ENCODE measurements at places on chromosomes 4 and X.

DNA sequence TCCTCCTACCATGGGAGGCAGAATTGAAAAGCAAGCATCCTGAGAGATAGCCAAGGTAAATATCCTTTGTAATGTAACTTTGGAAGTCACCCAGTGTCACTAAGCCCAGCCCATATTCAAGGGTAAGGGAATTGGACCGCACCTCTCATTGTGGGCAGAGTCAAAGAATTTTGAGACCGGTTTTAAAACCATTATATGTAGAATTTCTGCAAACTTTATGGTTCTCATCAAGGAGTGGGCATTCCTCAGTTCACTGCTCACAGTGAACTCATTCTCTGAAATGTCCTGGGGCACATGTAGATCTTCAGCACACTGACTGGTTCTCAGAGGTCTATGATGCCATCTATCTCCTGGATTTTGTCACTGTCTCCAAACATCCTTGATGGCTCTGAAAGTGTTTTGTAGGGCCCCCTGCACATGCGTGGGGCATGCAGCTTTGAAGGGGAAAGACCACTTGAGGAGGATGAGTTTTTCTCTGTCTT, 35.3 kb upstream of the CHRNA9 start:
- DNase-seq, result no peak

GRCh38 chr4:18931643-18932377, 910.3 kb upstream of the LCORL start:
- no peak for DNase-seq

- no peak for DNase-seq
Measured at GRCh38 chr4:2443956-2444740, 24.8 kb upstream of the RNF4 start.

DNA sequence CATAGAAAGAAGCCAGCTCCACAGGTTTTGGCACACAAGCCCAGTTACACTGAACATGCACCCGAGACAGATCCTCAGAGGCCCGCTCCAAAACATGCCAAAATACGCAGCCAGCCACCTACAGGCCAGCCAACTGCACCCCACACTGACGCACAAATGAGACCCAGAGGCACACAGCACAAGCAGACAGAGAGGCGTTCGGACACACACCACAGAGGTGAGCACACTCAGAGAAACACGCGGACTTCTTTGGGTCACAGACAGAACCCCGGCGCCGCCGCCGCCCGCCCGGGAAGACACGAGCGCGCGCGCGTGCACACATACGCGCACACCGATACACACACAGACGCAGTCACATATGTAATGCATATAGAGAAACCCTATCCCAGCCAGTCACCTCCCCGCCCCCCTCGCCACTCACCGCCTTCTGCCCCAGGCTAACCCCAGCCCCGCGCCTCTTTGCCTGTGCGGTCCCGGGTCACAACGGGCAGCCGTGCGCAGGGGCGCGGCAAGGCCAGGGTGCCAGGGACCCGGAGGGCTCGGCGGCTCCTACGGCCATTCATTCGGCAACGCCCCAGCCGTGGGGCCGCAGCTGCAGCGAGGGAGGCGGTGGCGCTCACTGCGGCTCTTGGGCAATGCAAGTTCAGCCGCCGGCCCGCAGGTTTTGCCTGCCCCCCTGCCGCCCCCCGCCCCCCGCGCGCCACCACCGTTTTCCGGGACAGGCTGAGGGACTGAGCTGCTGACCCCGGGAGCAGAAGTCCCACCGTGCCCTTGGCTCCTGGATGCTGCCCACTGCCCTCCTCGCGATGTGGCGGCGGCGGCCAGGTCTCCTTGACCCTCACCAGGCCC, 553 bp downstream of the SEPTIN6 start:
- DNase-seq, result peak; percentile 3

DNA sequence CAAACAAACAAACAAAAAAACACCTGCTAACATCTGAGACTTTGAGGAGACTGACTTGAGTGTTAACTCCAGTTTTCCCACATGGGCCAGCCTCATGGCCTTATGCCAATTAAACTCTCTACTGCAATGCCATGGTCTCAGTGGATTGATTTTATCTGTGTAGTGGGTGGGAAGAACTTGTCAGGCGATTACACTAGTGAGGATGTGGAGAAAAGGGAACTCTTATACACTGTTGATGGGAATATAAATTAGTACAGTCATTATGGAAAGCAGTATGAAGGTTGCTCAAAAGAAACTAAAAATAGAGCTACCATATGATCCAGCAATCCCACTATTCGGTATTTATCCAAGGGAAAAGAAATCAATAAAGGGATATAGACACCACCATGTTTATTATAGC, 12.8 kb upstream of the XIAP start:
- DNase-seq, result no peak

- DNase-seq, result no peak
Measured at GRCh38 chrX:151790481-151791160, 56.1 kb downstream of the CNGA2 start.

DNA sequence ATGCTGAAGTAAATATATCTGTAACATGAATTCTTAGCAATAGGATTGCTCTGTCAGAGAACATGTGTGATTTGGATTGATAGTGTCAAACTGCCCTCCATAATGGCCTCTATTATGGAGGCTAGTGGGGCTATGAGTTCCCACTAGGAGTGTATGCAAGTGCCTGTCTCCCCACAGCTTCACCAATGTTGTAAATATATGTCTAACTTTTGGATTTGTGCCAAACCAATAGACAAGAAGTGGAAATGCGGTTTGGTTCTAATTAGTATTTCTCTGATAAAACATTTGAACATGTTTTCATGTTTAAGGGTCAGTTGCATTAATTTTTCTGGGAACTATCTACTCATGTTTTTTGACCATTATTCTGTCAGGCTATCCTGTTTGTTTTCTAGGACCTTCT, 28.1 kb downstream of the GPAT3 start:
- DNase-seq, result no peak

GRCh38 chrX:130975947-130976346, 72.9 kb upstream of the ENOX2 start:
- no peak for DNase-seq

GRCh38 chrX:65838674-65839073, 171.2 kb downstream of the MSN start:
- DNase-seq, result no peak

GRCh38 chr4:177938226-177938625, 496.0 kb upstream of the AGA start:
- DNase-seq, result no peak

- no peak for DNase-seq
Measured at GRCh38 chr4:76624931-76625715, 190.1 kb downstream of the SHROOM3 start.

DNA sequence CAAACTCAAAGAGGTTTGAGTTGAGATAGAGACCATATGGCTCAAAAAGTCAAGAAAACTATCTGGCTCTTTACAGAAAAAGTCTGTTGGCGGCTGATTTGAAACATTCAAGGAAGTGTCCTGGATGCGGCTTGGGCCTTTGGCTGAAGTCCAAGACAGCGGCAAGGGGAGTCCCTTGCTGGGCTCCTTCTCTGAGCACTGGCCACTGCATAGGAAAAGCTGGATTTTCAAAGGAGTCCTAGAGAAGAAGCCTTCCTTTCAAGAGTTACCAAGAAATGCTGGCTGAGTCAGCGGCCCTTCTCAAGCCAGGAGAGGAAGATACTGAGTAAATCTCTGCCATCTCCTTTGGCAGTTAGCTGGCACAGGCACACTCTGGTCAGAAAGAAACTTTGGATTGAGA, 12.1 kb downstream of the APLN start:
- no peak for DNase-seq

GRCh38 chr4:180281724-180282123, 1961.5 kb upstream of the TENM3 start:
- no peak for DNase-seq

DNA sequence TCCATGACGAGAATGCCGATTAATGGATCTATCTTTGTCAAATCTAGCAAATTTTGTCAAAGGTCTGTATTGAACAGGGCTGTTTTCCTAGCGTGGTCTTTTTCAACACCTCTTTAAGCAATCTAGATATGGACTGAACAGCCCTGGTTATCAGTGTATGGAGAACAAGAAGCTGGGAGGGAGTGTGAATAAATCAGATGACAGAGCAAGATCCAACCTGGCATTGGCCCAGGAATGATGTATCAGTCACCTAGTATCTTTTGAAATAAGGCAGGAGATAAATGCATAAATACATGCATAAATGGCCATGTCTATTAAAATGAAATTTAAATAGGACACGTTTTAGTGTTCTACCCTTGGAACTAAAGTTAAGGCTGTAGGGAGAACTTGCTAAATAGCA, 15.7 kb upstream of the AP1S2 start:
- no peak for DNase-seq

- DNase-seq, result no peak
Measured at GRCh38 chrX:27522500-27522899, 59.4 kb upstream of the PPP4R3C start.

DNA sequence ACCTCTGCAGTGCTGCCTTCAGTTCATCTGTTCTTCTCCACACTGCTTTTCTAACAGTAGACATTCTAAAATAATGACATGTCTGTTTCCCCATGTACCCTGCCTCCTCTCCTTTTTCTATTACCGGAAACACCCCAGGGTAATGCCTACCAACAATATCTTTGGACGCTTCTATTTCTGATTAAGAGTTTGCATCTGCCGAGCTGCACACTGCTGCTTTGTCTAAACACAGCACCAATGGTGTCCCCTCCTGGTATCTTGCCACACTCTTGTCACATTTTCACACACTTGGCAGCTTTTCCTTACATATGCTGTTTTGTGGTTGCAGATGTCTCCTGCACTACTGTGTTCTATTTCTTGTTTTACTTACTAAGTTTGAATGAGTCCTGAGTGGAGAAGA, 288.8 kb downstream of the GRIA2 start:
- DNase-seq, result no peak

- peak; percentile 78 for DNase-seq
Measured at GRCh38 chrX:31499109-31499508, 427.3 kb upstream of the FTHL17 start.

DNA sequence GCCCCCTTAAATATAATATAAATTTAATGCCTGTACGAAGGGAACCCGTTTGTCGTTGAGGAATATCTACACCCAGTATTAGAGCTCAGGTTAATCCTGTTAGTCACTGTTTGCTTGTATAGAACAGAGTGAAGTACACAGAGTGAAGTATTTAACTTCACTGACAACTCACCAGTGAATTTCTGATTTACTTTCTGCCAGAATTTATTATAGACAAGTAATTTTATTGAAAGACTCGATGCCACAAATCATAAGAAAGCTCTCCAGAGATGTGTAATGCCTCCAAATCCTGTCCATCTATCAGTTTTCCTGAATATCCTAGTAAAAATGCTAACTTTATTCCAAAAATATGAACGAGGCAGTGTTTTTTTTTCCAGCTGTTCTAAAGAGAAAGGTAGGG, 1.6 kb downstream of the GAB1 start:
- DNase-seq, result no peak

DNA sequence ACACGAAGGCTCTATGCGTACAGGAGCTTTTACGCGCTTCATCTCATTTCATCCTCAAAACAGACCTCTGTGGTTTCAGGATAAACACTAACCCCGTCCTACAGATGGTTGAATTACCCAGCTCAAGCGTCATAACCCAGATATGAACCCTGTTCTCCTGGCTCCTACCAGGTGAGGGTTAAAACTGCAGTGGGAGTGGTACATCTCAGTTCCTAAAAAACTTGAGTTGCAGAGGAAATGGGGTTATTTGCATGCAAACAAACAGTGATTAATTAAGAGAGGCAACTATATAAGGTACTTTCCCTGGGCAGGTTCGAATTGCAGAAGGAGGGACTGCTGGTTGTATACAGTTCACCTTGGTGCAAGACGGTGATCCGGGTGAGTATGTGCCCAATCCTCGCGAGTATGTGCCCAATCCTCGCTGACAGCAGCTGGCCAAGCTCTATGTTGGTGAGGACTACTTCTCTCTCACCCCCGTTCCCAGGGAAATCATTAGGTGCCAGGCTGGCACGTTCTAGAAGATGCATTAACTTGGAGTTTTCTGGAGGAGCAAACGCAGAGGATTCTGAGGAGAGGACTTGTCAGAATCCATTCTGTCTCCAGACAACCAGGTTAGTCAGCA, 72.6 kb downstream of the FHDC1 start:
- DNase-seq, result no peak

GRCh38 chrX:19864736-19865135, 22.7 kb downstream of the SH3KBP1 start:
- DNase-seq, result no peak

GRCh38 chr4:170723171-170723570, 633.4 kb upstream of the AADAT start:
- DNase-seq, result no peak

DNA sequence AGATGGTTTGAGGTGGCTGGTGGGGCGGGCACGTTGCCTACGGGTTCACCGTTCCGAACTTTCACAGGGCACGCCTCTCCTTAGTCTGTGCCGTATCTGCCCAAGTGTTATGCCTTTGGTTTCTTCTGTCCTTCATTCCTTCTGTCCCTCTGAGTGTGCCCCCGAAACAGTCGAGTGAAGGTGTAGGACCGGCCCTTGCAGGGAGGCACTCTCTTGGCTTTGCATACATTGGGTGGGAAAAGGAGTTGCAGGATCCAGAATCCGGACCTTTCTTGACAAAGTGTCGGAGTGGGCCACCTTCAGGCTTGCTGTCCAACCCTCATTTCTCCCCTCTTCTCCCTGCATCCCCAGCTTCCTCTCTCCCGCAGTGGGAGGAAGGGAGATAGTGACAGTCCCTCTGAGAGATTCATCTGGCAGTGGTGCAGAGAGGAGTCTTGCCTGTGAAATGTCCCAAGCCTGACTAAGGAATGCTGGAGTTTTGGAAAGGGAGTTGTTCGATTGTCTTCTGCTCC, 569 bp downstream of the ARFIP1 start:
- DNase-seq, result no peak

- no peak for DNase-seq
Measured at GRCh38 chr4:55214172-55214571, 88.8 kb upstream of the KDR start.

DNA sequence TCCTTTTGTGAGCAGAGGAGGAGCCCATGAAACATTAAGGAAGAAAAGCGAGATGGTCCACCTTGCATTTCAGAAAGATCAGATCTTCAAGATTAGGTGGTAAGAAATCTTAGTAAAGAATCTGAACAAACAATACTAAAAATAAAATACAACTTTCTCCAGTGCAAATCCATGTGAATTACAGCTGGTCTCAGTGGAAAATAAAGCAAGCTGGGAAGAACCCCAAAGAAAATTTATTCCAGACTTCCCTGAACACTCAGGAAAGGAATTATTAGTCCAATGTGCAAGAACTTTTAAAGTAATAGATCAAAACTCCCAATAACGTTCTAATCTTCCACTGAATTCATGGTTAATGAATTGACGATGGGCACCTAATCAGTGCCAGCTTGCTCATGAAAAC, 37.3 kb upstream of the C1QTNF7 start:
- DNase-seq, result no peak

GRCh38 chrX:107654872-107655761, 26.8 kb downstream of the PRPS1 start:
- DNase-seq, result peak; percentile 76

- DNase-seq, result no peak
Measured at GRCh38 chr4:124803026-124803425, 90.5 kb upstream of the ANKRD50 start.

Measured in kidney glomerular epithelial cell (primary cell).